Stimulated activated CD8-positive, alpha-beta memory T cell treated with anti-CD3 and anti-CD28 coated beads, Interleukin-7, amount 100 ng/mL, for 48 hours (primary cell): ENCODE measurements at places on chromosomes 2 and 18.

- no peak for DNase-seq
Measured at GRCh38 chr2:241981076-241981700, 111.7 kb downstream of the RTP5 start.

DNA sequence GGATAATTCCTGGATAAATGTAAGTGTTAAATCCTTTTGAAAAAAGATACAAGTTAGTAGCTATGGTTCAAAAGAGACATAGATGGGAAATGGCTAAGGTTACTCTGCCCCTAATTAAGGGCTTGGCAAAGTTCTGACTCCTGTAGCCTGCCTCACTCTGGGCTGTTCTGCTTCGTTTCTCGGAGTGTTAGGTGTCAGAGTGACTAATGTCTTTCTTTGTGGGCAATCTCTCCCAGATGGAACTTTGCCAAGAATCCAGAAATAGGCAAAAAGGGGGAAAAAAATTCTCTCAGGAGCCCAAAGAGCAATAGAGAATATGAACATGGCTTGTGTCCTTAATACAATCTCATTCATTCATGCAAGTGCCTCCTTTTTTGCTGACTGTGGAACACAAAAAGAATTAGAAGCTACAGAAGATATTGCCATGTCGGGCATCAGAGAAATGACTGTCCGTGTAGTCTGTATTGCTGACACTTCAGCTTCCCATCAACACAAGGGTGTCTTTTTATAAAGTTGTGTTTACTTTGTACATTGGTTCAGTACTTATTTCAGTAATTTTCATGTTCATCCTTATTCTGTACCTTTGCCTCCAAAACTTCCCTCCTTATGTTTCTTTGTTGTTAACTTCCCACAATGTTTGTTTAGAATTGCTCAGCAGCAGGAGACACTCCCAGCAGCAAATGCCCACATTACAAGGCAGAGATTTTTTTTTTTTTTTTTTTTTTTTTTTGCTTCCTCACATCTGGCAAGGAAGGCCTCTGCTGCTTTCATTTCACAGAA, 134.0 kb downstream of the FTCDNL1 start:
- DNase-seq: no peak

GRCh38 chr2:204264085-204264553, 281.2 kb upstream of the PARD3B start:
- no peak for DNase-seq

DNA sequence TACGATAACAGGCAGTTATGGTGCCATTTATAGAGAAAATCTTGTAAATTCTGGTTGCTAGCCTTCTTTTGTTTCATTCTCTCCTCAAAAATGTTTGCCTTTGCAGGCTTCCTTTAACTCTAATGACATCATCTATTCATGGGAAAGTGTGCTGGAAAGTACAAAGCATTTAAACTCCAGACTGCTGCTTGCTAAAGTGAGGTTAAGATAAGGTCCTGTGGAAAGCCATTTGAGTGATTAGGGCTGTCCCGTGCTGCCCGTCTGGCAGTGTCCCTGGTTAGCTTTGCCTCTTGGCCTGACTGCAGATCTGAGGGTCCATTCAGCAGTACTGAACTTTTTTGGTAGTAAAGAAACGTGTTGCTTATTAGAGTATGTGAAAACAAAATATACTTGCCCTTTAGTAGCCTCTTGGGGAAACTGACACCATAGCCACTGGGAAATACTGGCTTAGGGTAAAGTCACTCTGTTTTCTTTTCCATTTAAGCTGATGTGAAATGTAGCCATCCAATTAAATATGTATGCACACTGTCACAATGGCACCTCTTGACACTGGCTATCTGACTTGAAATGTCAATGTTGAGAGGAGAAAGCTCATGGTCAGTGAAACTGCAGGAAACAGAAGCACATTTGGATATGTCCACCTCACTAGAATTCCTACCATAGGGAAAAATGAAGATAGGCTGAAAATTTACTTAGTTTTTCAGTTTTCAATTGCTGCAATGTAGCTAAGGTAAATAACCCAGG, 321.5 kb downstream of the SLC8A1 start:
- DNase-seq: no peak

DNA sequence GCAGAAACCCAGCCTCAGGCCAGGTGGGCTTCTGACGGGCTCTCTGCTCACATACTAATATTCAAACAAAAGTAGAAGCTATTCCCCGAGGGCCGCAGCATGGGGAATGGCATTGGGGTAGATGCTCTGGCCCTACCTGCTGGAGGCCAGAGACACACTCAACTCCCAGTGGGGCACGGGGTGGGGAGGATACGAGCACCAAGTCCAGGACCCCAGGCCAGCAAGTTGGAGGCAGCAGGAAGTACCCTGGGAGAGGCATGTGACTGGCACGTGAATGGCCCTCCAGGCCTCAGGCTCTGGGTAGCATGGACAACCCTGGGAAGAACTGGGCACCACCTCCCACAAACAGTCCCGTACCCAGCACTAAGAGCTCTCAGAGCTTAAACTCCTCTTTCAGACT, 3.8 kb downstream of the DNMT3A start:
- no peak for DNase-seq

- DNase-seq: no peak
Measured at GRCh38 chr2:128237081-128237534, 81.6 kb downstream of the HS6ST1 start.

GRCh38 chr2:191957996-191958860, 111.3 kb upstream of the CAVIN2 start:
- no peak for DNase-seq

DNA sequence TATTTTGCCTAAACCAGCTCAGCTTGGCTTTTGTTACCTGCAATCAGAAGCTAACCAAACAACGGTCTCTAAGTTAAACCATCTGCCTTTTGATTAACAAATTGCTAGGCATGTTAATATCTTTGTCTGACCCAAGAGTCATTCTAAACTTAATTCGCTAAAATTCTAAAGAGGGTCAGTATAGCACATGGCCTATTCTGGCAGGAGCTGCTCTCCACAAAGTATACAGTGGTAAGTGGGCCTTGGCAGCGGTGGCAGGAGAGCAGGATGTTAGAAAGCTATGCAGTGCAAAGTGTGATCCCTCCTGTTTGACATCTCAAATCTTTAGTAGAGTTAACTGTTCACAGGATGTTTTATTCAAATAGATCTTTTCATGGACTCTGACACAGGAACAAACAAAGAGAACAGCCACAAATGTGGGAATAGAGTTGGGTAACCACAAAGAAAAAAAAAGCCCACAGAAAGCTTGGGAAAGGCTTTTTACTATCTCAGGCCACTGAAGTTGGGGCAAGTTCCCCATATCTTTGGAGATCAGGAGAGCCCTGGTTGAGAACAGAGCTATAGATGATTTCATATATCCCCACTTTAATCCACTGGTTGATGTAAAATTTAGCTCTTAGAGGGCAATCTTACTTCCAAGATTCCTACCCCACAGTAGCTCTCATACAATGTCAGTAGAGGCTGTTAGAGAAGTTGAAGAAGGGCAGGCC, 10.6 kb downstream of the CFAP210 start:
- no peak for DNase-seq

DNA sequence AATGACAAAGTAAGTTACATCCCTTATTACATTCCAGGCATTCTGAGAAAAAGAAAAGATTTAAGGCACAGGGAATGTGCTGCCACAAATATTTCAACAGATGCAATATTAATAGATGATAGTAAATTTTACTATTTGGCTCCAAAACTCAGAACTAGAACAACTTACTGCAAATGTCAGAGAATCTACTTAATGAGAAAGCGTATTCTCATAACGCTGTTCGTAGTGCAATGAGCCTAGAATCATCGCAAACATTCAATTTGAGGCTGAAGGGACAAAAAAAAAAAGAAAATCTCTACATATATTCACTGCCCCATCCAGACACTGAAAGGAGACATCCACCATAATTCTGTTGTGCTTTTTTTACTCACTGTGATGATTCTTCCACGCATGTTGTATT, 272.1 kb upstream of the DOK6 start:
- DNase-seq: no peak

DNA sequence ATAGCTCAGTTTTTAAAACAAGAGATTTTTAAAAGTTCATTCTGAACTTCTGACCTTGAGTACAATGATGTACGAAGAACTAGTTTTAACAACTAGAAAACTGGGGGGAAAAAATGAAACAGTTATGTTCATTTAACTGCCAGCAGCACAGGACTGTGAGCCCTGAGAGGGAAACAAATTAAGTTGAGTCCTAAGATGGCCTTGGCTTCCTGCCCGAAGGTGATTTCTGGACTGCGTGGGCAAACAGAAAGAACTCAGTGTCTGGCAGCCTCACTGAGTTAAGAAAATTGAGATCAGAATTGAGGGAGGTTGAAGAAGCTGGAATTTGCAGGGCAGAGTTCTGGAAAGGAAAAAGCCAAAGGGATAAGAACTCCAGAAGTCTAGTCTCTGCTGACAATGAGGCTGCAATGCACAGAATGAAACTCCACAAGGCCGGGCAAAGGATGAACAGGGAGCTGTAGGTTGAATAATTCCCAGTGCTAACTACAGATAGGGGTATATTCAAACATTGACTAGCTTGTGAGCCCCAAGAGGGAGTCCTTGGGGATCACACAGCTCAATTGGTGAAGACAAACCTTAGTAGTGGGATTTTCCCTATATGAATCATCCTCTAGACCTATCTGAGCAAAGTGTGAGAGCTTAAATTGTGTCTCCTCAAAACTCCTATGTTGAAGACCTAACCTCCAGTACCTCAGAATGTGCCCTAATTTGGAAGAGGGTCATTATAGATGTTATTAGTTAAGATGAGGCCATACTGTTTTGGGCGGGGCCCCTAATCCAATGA, 13.1 kb upstream of the CRACDL start:
- no peak for DNase-seq

GRCh38 chr2:126187668-126188067, 468.3 kb upstream of the GYPC start:
- DNase-seq: no peak

- DNase-seq: no peak
Measured at GRCh38 chr2:132975193-132976105, 305.4 kb upstream of the LYPD1 start.

DNA sequence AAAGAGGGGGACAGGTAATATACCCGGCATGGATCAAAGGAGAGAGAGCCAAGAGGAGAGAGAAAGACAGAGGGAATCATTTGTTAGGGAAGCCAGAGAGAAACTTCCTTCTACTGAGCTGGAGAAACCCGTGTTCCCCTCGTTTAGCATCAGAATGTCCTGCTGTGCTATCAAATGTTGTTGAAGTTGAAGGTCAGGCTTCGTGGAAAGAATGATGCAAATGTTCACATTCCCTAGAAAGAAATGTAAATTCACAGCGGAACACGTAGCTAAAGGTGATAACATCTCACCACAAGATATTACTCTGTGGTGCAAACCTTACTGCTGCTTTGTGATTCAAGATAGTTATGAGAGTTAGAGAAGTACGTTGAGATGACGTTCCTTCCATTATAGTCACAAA, 258.1 kb downstream of the LNPK start:
- no peak for DNase-seq

GRCh38 chr2:37638973-37639372, 32.5 kb downstream of the CDC42EP3 start:
- no peak for DNase-seq

- no peak for DNase-seq
Measured at GRCh38 chr2:3113122-3113521, 264.5 kb downstream of the EIPR1 start.

GRCh38 chr2:102315921-102316320, 4.6 kb downstream of the IL1RL1 start:
- DNase-seq: no peak

DNA sequence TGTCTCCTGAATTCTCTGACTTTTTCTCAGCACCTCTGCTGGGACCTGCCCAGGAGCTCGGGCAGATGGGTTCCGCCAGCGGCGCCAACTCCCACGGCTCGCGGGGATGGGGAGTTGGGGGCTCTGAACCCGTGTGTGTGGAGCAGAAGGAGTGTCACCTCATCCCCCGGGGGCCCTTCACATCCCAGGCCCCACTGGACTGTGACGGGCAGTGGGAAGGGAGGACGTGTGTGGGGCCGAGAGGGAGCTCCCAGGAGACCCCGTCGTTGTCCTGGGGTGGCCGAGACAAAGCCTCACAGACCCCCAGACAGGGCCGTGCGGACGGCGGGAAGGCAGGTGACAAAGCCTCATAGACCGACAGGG, 130.0 kb upstream of the CTDP1 start:
- DNase-seq: no peak
